ENCODE measurements at places on chromosomes 4 and X.

DNA sequence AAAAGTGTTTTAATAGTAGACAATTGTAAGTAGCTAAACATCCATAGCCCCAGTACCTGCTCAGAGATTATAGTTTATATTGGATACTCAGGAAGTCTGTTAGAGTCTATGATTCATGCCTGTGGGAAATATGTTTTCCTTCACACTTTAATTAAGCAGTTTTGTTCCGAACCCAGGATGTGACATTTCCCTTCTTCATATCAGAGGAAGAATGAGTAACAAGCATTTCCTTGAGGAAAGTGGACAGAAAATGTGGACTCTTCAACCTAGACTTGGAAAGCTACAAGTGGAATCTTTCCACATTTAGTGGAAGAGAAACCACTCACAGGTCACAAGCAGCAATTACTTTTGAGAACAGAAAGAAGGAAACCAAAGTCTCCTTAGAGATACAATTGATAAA is 419.4 kb downstream of the C4orf33 start:
- DNase-seq, result no peak

DNA sequence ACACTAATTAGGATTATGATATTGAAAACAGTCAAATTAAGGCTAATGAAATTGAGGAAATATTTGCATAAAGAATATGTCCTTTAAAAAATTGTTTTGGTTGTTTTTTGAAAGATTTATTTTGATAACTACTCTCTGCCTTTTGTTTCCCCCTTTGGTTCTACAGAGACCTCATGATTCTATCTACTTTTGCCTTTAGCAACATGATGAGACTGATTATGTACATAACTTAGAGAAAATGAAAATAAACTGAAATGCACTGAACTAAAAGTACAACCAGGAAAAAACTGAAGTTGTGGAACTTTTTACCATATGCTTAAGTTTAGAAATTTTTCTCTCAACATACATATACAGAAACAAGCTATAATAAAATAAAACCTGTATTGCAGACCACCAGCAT is 21.4 kb downstream of the EXOC1 start:
- DNase-seq, result no peak

DNA sequence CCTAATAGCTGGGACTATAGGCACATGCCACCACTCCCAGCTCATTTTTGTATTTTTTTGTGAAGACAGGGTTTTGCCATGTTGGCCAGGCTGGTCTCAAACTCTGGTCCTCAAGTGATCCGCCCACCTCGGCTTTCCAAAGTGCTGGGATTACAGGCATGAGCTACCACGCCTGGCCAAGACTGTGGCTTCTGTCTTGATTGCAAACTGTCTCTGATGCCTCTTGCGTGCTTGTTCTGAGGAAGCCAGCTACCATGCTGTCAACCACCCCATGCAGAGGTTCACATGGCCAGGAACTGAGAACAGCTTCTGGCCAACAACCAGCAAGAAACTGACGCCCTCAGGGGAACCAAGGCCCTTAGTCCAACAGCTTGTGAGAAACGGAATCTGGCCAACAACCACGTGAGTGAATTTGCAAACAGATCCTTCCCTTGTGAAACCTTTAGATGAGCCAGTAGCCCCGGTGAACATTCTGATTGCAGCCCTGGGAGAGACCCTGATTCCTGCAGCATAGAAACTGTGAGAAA is 71.2 kb downstream of the SUPT20HL2 start:
- DNase-seq, result peak; percentile 31

DNA sequence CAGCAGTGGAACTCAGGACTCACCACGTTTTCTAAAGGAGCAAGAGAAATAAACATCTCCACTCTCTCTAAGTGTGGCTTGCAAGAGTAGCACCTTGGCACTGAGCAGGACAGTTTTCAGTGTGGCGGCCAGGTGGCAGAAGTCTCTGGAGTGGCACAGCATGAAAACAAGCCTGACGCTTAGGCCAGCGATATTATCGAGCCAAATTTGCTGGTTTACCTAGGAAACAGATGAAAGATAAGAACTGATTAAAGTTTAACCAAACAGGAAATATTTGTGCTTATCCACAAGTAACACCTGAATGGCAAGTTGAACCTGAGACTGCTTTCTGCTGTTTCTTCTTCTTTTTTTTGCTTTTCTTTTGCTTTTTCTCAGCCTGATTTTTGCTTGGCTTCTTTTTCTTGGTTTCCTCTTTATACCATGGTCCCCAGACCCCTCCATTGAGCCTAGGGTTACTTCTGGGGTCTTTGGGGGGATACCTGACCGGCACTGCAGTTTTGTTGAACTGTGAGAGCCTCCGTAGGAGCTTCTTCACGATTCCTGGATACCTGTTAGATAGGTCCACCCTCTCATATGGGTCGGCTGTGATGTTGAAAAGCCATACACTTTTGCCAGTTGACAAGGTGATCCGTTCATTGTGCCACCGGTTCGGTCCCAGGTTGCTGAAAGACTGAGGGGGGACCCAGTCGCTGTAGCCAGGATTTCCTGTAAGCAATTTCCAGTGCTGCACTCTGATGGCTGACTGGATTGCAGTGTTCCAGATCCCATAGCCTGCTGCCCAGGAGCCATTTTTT is 77.3 kb downstream of the ARSJ start:
- DNase-seq, result no peak

- peak; percentile 13 for DNase-seq
Measured at GRCh38 chr4:12729384-12729783, 754.8 kb downstream of the RAB28 start.

DNA sequence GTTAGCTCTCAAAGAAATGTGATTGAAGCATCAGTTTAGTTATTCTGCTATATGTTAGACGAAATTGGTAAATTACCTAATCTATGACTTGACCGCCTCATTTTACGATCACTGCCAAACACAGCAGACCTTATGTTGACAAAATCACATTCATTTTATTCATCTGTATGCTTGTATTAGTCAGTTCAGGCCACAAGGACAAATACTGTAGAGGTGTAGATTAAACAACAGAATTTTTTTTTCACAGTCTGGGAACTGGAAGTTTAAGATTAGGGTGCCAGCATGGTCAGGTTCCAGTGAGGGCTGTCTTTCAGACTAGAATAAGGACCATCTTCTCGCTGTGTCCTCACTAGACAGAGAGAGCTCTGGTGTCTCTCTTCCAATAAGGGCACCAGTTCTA is 177.1 kb downstream of the NWD2 start:
- no peak for DNase-seq

GRCh38 chr4:41212616-41213203 is 1.6 kb downstream of the APBB2 start:
- DNase-seq, result peak; percentile 36

GRCh38 chr4:175369087-175369486 is 443.0 kb downstream of the GPM6A start:
- DNase-seq, result no peak

DNA sequence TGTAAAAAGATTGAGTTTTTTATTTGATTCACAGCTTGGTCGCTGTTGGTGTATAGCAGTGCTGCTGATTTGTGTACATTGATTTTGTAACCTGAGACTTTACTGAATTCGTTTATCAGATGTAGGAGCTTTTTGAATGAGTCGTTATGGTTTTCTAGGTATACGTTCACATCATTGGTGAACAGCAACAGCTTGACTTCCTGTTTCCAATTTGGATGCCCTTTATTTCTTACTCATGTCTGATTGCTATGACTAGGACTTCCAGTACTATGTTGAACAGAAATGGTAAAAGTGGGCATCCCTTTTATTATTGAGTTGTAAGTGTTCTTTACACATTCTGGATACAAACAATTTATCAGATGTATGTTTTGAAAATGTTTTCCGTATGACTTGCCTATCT is 76.0 kb downstream of the ADGRG4 start:
- no peak for DNase-seq

GRCh38 chr4:165208741-165209388 is 1.5 kb downstream of the KLHL2 start:
- DNase-seq, result no peak

- no peak for DNase-seq
Measured at GRCh38 chrX:149185087-149185486, 320.0 kb downstream of the IDS start.

DNA sequence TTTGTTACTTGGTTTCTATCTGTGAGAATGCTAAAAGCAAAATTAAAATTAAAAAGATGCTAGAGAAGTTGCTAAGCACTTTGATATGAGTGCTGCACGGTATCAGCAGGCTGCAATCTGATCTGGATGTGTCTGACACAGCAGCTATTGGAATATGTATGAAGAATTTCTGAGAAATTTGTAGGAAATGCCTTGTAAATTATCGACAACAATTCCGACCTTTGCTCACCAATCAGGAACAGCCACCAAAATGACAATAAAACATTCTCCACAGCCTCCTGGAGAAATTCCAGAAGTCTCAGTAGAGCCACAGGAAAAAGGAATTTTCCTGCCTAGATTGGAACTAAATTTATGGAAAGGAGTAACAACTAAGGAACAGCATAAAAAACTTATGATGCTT is 82.5 kb downstream of the TIGD2 start:
- no peak for DNase-seq

GRCh38 chr4:7307394-7308099 is 115.2 kb downstream of the SORCS2 start:
- DNase-seq, result no peak

- DNase-seq, result no peak
Measured at GRCh38 chr4:181173046-181173445, 1070.2 kb upstream of the TENM3 start.

DNA sequence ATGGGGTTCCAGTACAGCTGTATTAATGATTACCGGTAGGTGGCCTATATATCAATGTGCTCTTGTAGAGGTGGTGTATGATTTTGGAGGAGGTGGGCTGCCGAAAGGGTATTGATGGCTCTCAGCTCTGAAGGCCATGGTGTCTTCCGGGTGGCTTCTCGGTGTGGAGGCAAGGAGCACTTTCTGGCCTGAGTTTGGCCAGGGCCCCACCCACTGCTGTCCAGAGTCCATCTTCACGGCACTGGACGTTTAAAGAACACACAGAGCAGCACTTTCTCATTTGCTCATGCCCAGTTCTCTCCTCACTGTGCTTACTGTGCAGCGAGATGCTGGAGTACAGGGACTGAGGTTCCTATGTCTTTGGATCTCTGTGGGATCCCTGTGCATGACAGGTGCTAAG is 16.1 kb downstream of the BST1 start:
- DNase-seq, result no peak

DNA sequence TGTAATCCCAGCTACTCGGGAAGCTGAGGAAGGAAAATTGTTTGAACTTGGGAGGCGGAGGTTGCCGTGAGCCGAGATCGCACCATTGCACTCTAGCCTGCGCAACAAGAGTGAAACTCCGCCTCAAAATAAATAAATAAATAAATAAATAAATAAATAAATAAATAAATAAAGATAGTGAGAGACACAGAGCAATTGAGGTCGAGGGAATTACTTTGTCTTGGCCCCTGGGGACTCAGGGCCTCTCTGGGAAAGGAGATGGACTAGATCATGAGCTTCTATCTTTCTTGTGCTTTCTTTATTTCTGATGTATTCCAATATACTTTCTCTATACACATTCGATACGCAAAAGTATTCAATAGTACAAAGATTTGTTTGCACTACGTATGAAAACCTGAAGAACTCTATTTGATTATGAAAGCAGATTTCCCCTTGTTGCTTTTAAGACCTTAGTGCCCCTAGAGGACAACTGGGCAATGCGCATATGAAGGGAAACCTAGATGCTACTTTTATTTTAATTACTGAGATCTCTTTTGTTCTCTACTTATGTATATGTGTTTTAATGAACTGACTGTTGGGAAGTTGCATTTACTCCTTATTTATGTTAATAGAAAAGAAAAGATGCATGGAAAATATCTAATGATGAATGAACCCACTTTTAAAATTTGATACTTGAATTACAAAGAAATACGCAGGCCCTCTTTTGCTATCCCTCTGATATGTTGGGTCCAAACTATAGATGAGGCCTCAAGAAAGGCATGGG is 12.8 kb upstream of the ELOVL6 start:
- peak; percentile 70 for DNase-seq

DNA sequence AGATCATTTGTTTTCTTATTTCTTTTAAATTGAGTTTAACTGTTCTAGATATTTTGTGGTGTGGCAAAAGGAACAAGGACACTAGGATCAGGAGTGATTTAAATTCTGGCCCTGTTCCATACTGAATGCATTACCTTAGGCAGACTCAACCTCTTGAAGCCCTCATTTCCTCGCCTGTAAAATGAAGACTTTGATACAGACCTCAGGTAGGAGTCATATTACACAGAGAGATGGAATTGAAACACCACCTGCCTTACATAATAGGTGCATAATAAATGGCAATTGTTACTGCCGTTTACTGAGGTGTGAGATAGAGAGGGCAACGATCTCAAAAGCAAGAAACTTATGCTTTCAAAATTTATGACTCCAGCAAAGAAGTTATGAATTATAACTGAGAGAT is 28.2 kb upstream of the RASSF6 start:
- DNase-seq, result no peak

- no peak for DNase-seq
Measured at GRCh38 chrX:123846577-123847038, 13.2 kb upstream of the XIAP start.

- no peak for DNase-seq
Measured at GRCh38 chr4:174047363-174047762, 236.1 kb downstream of the FBXO8 start.

DNA sequence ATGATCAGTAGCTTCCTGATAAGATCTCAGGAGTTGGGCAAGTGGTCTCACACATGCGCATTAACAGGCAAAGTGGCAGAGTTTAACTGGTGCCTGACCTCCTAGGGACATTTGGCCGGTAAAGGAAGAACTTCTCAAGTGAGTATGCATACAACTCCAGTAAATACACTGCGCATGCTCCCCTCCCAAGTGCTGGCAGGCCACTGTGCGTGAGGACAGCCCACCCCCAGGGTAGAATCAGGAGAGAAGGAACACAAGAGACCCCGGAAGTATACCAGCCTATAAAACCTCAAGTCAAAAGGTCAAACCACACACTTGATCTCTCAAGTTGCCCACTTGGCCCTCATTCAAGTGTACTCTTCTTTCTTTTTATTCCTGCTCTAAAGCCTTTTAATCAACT is 225.5 kb upstream of the ANKRD50 start:
- DNase-seq, result no peak

DNA sequence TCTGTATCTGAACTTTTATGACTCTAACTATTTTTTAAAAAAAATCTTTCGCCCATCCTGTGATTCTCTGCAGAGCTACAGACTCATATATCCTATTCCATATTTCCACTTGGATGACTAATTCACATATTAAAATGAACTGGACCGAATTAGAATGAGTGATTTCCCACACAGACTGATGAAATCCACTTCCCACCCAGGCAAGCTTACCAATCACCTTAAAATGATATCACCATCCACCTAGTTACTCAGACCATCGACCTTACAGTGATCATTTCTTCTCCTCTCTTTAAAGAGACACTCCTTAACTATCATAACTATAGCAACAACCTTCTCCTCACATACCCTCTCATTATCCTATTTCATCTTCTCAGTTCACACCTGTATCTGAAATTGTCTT is 34.1 kb upstream of the GUCY1B1 start:
- no peak for DNase-seq

DNA sequence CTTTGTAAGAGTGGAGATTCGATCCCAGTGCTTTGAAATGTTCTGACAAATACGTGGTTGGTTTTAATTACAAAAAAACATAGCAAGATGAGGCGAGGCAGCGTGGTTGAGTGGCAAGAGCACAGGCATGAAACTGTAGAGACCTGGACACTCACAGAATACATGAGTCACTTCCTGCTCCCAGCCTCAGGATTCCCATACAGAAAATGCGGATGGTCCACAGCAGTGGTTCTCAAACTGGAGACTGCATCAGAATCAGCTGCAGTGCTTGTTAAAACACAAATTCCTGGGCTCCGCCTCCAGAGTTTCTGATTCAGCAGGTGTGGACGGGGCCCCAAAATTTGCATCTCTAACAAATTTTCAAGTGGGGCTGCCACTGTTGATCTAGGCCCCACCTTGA is 10.1 kb downstream of the OTOP1 start:
- no peak for DNase-seq

GRCh38 chr4:81806485-81806884 is 334.8 kb upstream of the RASGEF1B start:
- no peak for DNase-seq

Data from GM13976 (cell line).